ENCODE measurements at places on chromosomes 1 and 21.

DNA sequence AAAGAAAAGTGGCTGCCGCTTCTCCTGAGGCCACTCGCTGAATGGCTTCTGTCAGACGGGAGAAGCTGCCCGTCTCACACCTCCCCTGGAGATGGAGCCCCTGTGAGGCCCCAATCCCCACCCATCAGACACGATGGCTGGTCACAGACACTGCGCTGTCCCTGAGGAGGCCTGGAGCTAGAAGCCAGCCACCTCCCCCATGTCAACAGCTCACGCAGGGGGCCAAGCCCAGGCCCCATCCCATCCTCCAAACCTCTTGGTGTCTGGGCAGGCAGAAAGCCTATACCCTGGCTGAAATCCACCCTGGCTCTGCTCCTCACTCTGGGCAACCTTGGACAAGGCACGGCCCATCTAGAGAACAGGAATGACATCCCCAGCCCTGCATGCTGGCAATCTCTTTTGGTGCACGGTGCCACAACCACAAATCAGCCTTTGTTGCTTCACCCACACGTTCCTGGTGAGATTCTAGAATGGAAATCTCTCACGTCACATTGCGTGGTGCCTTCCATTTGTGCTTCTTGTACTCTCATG, 273.9 kb upstream of the VAMP3 start:
- no peak for DNase-seq

GRCh38 chr1:65759516-65759915, 33.2 kb upstream of the PDE4B start:
- DNase-seq = no peak

- DNase-seq = no peak
These were observed 10.1 kb downstream of the CCDC185 start for GRCh38 chr1:223403184-223403815.

GRCh38 chr1:231065510-231066241, 25.6 kb upstream of the FAM89A start:
- DNase-seq = no peak

DNA sequence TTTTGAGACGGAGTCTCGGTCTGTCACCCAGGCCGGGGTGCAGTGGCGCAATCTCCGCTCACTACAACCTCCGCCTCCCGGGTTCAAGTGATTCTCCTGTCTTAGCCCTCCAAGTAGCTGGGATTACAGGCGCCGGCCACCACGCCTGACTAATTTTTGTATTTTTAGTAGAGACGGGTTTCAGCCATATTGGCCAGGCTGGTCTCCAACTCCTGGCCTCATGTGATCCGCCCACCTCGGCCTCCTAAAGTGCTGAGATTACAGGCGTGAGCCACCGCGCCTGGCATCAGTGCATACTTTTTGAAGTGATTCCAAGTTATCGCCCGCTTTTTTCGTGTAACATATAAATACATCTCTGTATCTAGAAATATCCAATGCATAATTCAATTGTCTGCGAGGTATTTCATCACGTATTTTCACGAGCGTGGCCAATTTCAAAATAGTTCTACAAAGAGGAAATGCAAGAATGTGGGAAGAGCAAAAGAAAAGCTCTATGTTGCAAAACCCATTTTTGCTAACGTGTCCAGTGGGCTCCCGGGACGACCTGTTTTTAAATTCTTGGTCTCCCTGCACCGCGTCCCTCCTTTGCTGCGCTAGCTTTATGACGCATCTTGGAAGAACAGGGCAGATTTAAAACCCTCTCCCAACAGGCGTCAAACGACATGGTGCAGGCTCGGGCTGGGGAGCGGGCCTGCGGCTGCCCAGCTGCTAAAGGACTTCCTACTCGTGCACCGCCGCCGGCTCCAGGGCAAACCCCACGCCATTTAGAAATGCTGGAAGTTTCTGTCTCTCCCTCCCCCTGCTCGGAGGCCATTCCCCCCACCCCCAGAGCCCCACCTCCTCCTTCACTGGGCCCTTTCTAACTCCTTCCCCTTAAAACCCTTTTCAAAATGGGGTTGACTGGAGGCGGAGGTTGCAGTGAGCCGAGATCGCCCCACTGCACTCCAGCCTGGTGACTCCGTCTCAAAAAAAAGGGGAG, 923 bp upstream of the IFNGR2 start:
- no peak for DNase-seq

DNA sequence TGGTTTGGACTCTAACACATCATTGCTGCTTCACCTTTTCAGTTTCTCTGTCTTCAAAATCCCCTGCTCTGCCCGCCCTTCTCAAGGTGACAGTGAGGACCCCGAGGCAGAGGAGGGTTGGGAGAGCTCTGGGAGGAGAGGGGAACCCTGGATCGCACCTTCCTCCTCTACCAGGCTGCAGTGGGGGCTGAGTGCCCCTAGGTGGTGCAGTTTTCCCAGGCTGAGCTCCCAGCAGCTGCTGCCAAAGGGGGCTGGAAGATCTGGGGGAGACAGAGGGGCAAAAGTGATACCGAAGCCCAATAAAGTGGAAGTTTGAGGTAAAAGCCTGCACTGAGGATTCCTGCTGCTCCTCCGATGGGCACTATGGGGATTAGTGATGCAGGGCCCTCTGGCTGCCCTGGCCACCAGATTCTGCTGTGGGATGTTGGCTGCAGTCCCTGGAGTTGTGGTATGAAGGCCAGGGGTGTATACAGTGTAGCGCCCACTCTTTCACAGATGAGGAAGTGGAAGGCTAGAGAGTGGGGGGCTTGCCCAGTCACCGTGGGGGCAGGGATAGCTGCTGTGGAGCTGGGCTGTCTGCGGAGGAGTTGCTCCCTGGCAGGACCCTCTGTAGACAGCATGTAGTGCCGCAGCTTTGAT, 40.7 kb upstream of the SCMH1 start:
- DNase-seq = no peak

GRCh38 chr1:13792419-13792818, 92.4 kb downstream of the PRDM2 start:
- DNase-seq = no peak

GRCh38 chr1:226424221-226425003, 16.5 kb upstream of the PARP1 start:
- DNase-seq = peak; percentile 50

- DNase-seq = no peak
These were observed 124.6 kb upstream of the IVNS1ABP start for GRCh38 chr1:185441605-185442004.

- DNase-seq = no peak
These were observed 40.6 kb downstream of the ZBTB17 start for GRCh38 chr1:15935056-15935950.

DNA sequence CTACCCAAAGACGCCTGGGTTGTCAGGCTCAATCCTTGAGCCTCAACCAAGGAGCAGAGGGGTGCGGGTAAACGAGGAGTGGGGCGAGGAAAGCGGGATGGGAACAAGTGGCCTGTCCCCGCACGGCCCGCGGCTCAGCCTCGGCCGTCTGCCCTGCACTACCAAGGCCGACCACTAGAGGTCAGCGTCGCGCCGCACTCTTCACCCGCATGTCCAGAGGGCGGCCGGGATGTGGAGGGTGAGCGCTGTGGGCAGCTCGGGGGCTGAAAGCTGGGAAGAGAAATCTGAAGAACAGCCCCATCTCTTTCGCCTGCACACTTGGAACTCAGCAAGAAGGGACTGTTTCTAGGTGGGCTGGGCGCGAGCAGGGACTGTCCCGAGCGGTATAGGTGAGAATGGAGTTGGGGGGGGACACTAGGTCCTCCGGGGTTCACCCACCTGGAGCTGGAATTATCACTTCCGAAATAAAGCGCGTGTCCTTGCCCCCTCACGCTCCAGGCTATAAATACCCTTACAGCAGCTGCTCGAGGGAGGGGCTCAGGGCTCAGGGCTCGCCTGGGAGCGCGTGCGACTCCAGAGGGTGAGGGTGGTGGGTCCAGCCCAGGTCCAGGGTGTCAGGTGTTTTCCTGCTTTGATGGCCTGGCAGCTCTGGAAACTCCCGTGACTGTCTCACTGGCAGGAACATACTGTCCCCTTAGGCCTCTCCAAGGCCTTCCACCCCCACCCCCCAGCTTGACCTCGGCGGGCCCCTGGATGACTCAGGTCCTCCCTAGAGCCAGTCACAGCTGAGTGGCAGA, 9.8 kb downstream of the SLC30A2 start:
- peak; percentile 86 for DNase-seq

GRCh38 chr1:97500760-97501159, 420.1 kb downstream of the DPYD start:
- no peak for DNase-seq

DNA sequence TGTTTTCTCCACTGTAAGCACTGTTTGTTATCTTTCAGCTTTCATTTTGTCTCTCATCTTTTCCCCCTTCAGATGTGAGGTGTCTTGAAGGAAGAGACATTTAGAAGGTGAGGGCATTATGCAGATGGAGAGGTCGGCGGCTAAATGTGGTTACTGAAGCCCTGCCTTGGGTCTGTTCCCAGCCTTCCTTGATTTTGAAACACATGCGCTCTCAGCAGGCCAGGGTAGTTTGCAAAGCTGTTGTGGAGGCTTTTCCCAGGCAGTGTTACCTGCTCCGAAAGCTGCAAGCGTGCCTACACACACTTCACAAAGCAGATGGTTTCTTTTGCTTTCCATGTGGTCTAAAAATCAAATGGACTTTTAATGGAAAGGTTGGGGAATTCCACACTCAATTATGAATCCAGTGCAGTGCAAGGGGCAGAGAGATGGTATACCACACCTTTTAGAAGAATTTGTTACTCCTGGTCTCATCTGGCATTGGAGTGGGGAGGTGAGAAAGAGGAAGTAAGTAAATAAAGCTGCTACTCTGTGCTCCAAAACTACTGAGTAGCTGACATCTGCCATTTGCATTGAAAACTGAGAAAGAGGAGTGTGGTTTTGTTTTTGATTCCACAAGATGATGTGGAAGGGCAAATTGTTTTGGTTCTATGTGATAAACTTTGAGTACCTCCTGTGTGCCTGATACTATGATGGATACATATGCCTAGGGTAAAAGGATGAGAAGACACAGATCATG, 91.9 kb downstream of the NFIA start:
- no peak for DNase-seq

DNA sequence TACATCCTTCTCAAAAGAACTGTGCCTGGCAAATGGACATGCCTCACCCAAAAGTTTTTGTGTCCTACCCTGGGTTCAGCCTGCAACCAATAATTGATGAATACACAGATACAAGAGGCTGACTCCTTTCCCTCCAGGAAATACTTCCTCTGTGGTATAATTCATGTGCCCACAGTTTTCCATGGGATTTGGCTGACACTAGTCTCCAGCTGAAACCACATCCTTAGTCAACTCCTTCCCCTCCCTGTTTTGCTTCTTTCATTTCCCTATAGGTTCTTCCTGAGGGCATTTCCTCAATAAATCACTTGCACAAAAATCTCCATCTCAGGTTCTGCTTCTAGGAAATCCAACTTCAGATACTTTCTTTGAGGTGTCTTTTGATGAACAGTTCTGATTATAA, 436.6 kb upstream of the C1orf87 start:
- no peak for DNase-seq

DNA sequence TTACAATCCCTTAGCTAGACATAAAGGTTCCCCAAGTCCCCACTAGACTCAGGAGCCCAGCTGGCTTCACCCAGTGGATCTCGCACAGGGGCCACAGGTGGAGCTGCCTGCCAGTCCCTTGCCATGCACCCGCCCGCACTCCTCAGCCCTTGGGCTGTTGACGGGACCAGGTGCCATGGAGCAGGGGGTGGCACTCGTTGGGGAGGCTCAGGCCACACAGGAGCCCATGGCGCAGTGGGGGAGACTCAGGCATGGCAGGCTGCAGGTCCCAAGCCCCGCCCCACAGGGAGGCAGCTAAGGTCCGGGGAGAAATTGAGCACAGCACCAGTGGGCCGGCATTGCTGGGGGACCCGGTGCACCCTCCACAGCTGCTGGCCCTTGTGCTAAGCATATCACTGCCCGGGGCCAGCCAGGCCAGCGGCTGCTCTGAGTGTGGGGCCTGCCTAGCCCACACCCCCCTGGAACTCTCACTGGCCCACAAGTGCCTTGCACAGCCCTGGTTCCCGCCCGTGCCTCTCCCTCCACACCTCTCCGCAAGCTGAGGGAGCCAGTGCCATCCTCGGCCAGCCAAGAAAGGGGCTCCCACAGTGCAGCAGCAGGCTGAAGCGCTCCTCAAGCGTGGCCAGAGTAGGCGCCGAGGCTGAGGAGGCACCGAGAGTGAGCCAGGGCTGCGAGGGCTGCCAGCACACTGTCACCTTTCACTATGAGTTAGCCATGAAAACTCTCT, 117.8 kb downstream of the LIPI start:
- DNase-seq = no peak
